ENCODE measurements at places on chromosomes 7 and 10.

DNA sequence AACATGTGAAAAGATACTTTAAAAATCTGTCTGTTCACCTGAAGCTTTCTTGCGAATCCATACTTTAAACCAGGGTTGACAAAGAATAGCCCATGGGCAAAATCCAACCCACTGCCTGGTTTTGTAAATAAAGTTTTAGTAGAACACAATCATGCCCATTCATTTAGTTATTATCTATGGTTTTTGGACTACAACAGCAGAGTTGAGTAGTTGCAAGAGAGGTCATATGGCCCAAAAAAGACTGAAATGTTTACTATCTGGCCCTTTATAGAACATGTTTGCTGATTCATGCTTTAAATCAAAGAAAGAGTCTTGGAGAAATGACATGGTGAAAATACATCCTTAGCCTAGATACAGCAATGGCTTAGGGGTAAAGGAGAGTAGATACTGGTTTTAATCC is 356.2 kb downstream of the RNLS start:
- DNase-seq, result no peak

DNA sequence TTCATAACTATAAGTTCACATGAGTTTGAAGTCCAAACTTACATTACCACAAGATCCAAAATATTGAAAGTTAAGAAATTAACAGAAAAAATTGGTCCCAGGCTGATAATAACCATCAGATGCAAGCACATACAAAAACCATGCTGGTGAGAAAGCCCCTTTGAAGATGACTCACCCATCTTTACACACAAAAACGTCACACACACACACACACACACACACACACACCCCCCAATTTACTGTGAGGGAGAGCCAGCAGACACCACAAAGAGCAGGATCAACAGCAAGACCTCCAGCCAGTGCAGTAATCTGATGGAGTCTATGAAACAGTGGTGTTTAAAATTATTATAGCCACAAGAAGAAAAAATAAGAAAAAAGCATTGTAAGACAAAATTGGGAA is 50.1 kb upstream of the DRGX start:
- DNase-seq, result no peak

DNA sequence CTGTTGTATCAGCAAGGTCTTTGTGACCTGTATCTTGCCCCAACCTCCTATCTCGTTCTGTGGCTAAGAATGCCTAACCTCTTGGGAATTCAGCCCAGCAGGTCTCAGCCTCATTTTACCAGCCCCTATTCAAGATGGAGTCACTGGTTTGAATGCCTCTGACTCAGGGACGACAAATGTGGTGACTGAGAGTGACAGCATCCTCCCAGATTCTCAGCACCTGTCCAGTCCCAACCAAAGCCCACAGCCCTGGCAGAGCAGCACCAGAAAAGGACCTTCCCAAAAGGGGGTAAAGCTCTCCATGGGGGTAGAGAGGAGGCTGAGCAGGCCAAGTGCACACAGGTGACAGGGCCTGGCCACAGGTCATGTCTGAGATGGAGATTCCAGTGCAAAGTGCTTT is 35.4 kb upstream of the GPAM start:
- no peak for DNase-seq

DNA sequence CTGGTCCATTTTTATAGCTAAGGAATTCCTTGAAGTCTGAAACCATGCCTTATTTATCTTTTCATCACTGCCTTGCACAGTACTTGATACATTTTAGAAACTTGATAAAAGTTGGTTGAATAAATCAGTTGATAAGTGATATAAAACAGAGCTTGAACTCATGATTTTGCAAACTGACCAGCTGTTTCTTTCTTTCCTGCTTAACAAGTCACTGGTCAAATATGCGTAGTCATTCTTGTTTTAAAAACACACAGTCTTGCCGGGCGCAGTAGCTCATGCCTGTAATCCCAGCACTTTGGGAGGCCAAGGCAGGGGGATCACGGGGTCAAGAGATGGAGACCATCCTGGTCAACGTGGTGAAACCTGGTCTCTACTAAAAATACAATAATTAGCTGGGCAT is 6.3 kb downstream of the TPST1 start:
- no peak for DNase-seq

DNA sequence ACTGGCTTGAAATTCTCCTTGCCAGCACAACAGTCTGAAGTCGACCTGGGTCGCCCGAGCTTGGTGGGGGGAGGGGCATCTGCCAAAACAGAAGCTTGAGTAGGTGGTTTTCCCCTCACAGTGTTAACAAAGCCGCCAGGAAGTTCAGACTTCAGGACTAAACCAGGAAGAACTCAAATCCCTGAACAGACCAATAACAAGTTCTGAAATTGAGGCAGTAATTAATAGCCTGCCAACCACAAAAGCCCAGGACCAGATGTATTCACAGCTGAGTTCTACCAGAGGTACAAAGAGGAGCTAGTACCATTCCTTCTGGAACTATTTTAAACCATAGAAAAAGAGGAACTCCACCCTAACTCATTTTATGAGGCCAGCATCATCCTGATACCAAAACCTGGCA is 45.3 kb downstream of the LRRC72 start:
- DNase-seq, result no peak

DNA sequence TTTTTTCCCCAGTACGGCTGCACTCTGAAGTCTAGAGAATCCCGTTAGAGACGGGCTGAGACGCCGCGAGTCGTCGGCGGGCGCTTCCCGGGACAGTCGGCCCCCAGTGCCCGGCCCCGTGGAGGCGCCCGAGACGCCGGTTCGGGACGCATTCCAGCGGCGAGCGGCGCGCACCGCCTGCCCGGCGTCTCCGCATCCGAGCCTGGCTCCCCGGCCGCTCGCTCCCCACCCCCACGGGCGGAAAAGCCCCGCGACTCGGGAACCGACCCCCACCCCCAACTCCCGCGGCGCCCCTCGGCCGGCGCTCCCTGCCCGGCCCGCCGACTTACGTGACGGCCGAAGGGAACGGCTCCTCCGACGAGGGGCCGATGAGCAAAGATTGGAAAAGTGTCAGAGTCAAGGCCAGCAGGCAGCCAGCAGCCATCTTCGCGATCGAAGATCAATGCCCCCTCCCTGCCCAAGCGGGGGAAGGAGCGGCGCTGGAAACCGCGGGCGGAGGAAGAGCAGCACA is 486 bp downstream of the CACNA2D1 start:
- no peak for DNase-seq

DNA sequence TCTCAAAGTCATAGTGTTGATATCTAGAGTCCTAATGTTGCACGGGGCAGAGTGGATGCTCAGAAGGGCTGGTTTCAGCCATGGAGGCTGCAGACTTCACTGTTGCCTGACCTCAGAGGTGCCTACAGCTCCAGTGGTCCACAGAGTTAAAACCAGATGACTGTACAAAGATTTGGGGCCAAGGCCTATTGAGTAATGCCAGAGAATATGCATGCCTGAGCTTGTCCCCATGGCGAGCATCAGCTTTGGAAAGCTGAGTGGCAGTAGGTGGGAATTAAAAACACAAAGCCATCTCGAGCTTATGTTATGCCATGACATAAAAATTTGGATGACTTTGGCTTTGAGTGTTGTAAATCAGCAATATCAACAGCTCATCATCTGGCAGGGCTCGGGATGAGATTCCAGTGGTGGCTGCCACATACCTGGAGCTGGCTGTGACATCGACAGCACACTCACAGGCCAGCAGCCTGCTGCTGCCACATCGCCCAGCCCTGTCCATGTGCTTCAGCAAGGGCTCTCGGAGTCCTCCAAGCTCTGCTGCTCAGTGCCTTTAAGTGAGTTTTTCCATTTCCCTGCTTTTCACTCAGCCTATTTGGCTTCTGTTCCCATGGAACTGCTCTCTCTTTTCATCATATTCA is 379.6 kb downstream of the TNS3 start:
- DNase-seq, result no peak

GRCh38 chr7:43700059-43700501 is 29.2 kb downstream of the COA1 start:
- DNase-seq, result peak; percentile 27

DNA sequence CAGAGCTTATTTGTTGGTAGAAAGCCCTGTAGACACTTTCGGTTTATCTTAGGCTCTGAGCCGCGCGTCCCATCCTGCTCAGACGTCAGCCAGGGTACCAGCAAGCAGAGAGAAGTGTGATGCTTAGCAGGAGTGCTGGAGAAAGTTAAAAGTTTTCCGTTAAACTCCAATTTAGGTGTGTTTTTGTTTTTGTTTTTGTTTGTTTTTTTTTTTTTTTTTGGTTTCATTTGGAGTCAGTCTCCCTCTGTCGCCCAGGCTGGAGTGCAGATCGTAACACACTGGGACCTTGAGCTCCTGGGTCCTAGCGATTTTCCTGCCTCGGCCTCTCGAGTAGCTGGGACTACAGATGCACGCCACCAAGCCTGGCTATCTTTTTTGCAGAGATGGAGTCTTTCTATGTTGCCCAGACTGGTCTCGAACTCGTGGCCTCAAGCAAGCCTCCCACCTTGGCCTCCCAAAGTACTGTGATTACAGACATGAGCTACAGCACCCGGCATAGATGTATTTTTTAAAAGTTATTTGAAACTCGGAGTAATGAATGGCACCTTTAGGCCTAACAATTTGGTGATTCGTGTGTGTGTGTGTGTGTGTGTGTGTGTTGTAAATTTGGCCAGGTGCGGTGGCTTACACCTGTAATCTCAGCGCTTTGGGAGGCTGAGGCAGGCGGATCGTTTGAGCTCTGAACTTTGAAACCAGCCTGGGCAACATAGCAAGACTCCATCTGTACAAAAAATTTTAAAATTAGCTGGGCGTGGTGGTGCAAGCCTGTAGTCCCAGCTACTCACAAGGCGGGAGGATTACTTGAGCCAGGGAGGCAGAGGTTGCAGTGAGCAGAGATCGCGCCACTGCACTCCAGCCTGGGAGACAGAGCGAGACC is 1.3 kb upstream of the HIP1 start:
- no peak for DNase-seq
